CD4-positive, alpha-beta T cell treated with Interleukin-4 for 4 hours (primary cell): ENCODE measurements at places on chromosomes 3 and 15.

- no peak for DNase-seq
These were observed 112.5 kb downstream of the ADAMTS9 start for GRCh38 chr3:64575211-64575844.

DNA sequence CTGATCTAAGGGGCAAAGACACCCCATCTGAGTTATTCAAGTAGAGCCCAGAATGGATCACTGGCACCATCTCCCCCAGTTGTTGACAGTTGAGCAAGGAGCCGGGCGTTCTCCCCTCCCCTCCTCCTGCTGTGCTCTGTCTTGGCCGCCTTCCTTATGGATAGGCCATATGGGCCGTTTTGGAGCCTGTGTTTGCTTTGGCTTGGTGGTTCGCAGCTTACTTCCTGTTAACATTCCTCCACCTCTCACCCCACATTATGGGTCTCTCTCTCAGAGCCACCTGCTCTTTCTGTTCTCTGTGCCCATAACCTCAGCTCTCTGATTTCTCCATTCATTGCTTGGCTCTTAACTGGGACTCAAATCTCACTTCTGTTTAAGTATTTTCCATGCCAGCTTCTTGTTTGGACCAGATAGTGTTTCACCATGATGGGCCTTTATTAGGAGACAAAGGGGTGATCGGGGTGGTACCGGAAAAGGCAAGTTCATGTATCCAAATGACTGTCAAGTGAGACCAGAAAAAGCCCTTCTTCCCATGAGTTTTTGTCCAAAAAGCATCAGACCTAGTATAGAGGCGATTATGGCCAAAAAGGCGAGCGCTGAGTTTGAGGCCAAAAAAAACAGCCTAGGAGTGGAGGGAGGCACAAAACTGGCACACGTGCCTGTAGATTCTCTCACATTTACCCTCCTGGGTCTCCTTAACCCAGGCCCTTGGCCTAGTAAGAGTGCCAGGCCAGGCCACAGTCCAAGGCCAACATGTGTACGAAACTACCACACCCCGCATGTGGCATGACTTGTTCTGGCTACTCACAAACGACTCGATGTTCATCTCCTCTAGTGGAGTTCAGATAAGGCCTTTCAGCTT, 62.6 kb downstream of the DUT start:
- DNase-seq, result no peak

DNA sequence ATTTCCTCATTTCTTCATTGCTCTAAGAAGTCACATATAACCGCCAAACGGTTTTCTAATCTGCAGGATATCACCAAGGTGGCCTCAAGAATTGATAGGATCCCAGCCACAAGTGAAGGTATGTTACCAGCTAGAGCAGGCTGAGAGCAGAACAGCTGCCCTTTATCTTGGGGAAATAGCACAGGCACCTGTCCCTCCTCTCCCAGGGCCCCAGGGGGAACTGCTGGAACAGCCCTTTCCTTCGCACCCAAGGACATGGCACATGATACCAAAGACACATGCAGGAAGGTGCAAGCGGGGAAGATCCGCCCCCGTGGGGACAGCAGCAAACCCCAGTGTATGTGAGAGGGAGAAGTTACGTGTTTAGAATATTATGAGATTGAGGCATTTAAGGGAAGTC, 35.3 kb downstream of the HOMER2 start:
- DNase-seq, result no peak

GRCh38 chr3:9600597-9600996, 47.0 kb upstream of the LHFPL4 start:
- DNase-seq, result no peak

- no peak for DNase-seq
These were observed 16.1 kb upstream of the ATP8B4 start for GRCh38 chr15:50135031-50135551.

- DNase-seq, result peak; percentile 56
These were observed 393 bp downstream of the ERICH6 start for GRCh38 chr3:150703299-150703755.

DNA sequence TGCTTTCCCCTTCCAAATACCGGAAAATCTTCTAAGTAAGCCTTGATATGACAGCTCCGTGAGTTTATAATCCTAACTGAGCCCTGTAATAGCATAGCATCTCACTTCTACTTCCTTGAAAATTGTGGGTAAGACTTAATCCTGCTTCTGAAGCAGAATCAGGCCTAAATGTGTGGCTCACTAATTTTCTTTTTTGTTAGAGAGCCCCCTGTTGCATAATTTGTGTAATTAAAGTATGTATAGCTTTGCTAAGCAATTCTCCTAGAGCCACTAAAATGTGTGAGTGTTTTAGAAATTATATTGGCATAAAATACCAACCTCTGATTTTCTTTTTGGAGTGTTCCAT, 304.4 kb downstream of the FGF12 start:
- DNase-seq, result no peak

DNA sequence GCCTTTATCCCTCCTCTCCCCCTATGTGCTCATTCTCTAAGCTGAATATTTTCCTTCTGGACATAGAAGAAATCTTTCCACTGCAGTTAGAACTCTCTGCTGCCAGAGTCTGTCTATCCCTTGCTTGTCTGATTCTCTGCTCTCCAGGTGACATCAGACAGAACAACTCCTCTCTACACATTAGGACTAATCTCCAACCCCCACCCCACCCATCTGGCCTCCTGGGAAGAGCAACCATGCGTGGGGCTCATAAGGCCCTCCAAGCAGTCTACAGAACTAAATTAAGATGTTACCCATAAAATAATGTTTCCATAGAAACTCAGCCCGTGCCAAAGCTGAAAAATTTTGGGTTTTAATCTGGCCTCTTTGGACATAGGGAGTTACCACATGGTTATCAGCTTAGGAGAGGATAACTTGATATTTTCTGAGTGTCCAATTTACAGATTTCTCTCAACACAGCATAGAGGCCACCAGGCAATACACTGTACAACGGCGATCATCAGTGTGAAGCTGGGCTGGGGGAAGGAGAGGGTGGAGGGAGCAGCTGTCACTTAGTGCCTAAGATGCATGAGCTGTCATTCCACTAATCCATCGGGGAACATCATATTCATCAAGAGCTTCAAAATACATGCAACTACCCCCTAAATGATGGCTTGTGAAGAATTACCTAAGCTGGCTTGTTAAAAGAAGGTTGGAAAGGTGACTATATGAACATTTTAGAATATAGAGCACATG, 199.4 kb downstream of the CLSTN2 start:
- DNase-seq, result no peak

- DNase-seq, result no peak
These were observed 102.7 kb downstream of the PTPRG start for GRCh38 chr3:61664105-61664482.

GRCh38 chr3:111967068-111967467, 11.8 kb upstream of the ABHD10 start:
- no peak for DNase-seq

GRCh38 chr3:122265957-122266356, 59.1 kb upstream of the CSTA start:
- no peak for DNase-seq

GRCh38 chr15:71702496-71702895, 107.9 kb upstream of the NR2E3 start:
- DNase-seq, result no peak

- DNase-seq, result no peak
These were observed 820.1 kb upstream of the EPHA6 start for GRCh38 chr3:95994338-95994737.

GRCh38 chr15:93093765-93094164, 4.8 kb upstream of the RGMA start:
- no peak for DNase-seq

GRCh38 chr3:11328196-11328945, 56.2 kb downstream of the ATG7 start:
- no peak for DNase-seq

DNA sequence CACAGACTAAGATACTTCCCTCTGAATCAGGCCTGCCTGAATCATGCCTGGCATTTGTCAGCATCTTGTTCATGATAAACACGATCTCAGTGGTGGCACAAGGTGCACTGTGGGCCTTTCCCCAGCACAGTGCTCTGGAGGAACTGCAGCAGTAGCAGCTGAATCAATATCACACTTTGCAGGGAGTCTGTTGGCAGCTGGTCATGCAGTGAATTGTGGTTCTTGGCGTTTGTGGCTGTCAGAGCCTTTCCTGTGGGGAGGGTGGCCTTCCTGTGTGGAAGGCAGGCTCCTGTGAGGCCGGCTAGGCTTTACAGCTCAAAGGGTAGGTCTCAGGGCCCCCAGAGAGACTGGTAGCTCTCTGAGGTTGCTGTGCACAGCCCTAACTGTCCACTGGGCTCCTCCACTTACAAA, 54.4 kb upstream of the TLE3 start:
- DNase-seq, result no peak

DNA sequence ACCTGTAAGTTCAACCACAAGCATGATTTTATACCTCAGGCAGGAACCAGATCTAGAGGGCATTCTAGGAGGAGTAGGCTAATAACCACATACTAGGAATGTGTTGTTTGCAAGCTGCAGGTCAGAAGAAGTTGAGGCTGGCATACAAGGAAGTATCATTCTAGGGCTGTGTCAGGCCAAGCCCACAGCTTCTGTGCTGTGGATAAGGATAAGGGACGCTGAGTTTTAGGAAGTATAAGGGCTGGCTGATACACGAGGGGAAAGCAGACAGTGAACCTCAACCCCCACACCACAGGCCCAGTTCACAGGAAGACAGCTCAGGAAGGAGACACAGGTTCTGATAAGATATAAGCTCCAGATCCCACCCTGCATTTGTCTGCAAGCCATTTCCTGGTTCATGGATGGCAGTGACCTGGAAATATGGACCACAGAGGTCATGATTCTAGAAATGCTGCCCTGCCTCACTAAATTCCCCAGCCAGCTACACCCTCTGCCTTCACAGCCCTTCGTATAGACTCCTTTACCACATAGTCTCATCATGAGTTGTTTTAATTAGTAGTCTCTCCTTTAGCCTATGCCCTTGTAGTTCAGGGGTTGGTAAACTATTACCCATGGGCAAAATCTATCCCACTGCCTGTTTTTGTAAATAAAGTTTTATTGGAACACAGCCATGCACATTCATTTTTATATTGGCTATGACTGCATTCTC, 260.7 kb downstream of the OPA1 start:
- no peak for DNase-seq

DNA sequence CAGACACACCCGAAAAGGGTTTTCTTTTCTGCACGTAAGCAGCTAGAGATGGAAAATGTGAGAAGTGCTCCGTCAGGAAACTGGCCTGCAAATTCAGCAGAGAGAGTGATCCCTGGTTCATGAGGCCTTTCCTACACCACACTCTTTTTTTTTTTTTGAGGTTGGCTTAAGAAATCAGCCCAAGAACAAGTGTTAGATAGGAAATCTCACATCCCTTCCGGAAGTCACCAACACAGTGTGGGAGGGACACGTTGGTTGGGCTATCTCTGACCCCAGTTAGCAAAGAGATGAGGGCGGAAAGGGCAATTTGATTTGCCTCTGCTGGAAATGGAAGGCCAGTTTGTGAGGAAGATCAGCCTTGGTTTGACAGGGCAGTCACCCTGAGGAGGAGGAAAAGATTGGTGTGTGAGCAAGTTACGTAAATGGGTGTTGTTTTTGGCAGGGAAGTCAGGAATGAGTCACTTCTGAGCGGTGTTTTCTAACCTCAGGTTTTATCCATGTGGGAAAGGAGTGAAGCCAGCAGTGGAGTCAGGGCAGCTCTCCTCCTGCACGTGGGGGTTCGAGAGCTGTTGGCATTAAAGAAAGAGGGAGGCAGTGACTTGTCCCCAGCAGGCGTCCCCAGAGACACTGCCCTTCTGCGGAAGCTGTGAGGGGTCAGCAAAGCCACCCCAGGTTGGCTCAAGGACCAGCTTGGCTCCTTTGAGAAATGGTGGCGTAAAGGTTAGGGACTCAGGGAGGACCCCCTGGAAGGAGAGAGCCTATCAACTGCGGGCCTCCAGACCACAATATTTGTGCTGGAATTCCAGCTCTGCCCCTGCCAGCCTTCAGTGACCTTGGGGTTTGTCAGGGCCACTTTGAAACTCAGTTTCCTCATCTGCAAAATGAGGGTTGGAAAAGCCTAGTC, 237.6 kb upstream of the BHLHE40 start:
- no peak for DNase-seq

GRCh38 chr3:149609595-149609994, 48.2 kb downstream of the WWTR1 start:
- no peak for DNase-seq

DNA sequence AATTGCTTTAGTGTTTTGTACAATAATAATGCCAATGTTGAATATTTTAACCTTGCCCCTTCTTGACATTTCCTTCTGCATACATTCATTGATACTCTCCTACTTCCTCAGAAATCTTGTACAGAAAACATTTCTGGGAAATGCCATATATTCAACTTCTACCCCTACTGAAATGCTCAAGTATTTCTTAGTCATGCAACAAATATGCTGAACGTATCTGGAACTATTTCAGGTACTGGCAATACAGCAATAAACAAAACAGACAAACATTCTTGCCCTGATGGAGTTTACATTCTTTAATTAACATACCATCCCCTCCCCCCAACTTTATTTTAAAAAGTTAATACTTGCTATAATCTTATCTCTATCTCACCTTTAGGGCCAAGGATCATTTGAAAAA, 147.2 kb downstream of the STAG1 start:
- no peak for DNase-seq
